ENCODE measurements at places on chromosomes 7 and 10.

DNA sequence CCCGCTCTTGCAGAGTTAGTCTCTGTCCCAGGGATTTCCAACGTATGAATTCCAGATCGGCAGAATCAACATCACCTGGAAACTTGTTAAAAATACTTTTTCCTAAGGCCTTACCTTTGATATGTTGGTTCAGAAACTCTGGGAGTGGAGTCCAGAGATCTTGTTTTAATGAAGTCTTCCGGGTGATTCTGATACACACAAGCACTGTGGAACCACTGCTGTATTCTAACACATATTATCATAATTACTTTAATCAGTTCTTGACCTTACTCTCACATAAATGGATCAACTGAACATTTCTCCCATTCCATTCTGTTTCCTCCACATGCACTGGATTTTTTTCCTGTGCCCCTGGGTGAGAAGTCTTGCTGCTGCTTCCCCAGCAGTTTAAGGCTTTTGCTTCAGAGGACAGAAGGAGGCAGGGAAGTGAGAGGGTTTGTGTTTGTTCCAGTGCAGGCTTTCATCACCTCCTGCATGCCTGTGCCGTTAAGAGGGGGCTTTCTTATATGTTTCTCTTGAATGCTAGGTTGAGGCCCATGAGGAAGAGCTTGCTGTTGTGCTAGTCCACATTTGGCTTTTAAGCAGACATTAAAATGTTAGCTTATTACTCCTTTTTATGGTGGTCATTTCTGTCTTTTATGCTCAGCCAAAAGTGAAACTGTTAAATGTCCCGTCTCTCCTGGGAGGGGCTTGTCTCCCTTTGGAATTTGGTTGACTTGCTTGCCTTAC lies 32.4 kb downstream of the CCSER2 start:
- H3K4me3 ChIP-seq, result no peak overlapping the region
- no peaks in the 10 kb centered on the region for H3K27me3 ChIP-seq
- DNase-seq, result no peak
- peak overlapping the region; percentile 11 for H3K27ac ChIP-seq
- H3K36me3 ChIP-seq, result peaks cover 11% of the 10 kb centered on the region

DNA sequence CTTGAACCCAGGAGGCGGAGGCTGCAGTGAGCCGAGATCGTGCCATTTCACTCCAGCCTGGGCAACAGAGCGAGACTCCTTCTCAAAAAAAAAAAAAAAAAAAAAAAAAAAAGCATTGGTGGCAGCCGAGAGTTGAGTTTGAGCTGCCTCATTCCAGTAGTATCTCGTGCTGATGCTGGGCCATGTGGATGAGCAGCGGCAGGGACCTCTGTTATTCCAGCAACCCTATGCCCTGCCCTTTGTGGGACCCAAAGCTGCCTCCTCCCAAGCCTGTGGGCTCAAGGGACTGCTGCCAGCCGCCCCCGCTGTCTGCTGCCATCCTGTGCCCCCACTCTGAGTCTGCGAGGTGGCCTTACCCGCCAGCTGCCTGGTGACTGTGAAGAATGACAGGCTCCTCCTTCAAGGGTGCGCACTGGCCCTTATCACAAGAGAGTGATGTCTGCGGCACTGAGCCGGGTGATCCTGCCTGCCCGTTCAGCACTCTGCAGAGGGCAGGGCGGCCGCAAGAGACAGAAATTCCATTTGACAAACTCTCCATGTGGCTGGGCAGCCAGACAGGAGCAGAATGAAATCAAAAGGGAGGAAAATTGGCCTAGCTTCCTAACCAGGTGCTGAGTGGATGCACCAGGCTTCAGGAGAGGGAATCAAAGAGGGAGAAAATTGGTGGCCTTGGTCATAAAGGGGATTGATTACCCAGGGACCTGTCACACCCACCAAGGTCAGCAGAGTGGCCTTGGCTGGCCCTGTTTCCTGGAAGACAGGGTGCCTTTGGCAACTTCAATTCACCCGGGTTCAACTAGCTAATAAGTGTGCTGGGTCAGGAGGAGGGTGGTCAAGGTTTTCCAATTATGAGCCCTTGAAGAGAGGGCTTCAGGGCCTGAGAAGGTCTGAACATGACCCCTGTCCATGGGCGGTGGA lies 65.3 kb upstream of the ZMIZ1 start:
- no peak for DNase-seq
- no peaks in the 10 kb centered on the region for H3K36me3 ChIP-seq
- H3K4me1 ChIP-seq, result peaks cover 5% of the 10 kb centered on the region
- H3K4me3 ChIP-seq, result no peak overlapping the region
- peaks cover 36% of the 10 kb centered on the region for H3K27me3 ChIP-seq

- no peak overlapping the region for H3K4me3 ChIP-seq
- H3K36me3 ChIP-seq, result peaks cover 15% of the 10 kb centered on the region
- no peaks in the 10 kb centered on the region for H3K27me3 ChIP-seq
- H3K27ac ChIP-seq, result no peak overlapping the region
- peaks cover 12% of the 10 kb centered on the region for H3K4me1 ChIP-seq
- no peak for DNase-seq
These were observed 19.0 kb downstream of the DPCD start for GRCh38 chr10:101607124-101607523.

- H3K4me1 ChIP-seq, result peaks cover 21% of the 10 kb centered on the region
- no peak for DNase-seq
- H3K27ac ChIP-seq, result no peak overlapping the region
- H3K4me3 ChIP-seq, result no peak overlapping the region
These were observed 89.4 kb downstream of the TBXAS1 start for GRCh38 chr7:139918480-139918879.

GRCh38 chr10:45453639-45454255 lies 79.7 kb downstream of the ALOX5 start:
- H3K36me3 ChIP-seq, result peaks cover 32% of the 10 kb centered on the region
- no peak overlapping the region for H3K4me3 ChIP-seq
- H3K27ac ChIP-seq, result peak overlapping the region; percentile 89
- H3K4me1 ChIP-seq, result peaks cover 24% of the 10 kb centered on the region

DNA sequence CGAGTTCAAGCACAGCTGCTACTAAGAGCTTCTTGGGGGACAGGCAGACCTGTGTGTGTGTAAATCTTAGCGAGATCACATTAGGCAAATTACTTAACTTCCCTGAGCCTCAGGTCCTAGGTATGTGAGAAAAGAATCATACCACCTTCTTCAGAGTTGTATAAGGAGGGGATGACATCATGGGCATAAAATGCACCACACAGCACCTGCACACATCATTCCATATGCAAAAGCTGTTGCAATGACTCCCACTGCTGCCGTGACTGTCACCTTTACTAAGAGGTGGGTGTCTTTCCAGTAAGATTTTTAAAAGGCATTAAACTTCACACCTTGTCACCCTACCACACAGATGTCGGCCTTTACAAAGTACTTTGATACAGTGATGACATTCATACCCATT lies 146.0 kb downstream of the FANK1 start:
- no peaks in the 10 kb centered on the region for H3K27me3 ChIP-seq
- H3K4me3 ChIP-seq, result no peak overlapping the region
- H3K36me3 ChIP-seq, result no peaks in the 10 kb centered on the region
- peaks cover 4% of the 10 kb centered on the region for H3K4me1 ChIP-seq
- no peak for DNase-seq

DNA sequence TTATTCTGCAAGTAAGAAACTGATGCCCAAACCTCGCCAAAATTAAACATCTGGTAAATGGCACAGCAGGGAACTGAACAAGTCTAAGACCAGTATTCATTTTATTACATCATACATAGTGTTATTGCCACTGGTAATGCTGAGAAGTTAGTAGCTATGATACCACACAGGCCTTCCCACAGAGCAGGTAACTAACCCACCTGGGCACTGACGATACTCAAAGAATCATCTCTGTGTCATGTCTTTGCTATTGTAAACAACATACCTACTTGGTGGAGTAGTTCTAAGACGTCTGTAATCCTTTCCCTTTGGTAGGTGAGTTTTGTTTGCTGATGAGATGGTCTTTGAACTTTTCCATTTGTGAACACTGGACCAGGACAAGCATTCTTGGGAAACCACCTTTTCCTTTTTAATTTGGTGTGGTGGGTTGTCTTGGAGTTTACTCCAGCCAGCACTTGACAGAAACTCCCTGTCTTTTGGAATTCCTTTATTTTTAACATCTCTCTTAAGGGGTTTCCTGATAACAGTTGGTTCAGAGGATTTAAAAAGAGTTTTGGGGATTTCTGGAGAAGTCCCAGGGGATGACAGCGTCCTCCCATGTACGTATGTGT lies 40.9 kb downstream of the PDSS1 start:
- peaks cover 26% of the 10 kb centered on the region for H3K4me1 ChIP-seq
- no peak overlapping the region for H3K4me3 ChIP-seq
- no peaks in the 10 kb centered on the region for H3K27me3 ChIP-seq
- H3K36me3 ChIP-seq, result peaks cover 48% of the 10 kb centered on the region
- no peak for DNase-seq
- H3K27ac ChIP-seq, result no peak overlapping the region

GRCh38 chr7:80410081-80410480 lies 101.8 kb downstream of the GNAT3 start:
- no peak overlapping the region for H3K27ac ChIP-seq
- DNase-seq, result no peak
- no peak overlapping the region for H3K4me3 ChIP-seq
- no peaks in the 10 kb centered on the region for H3K36me3 ChIP-seq
- H3K4me1 ChIP-seq, result no peaks in the 10 kb centered on the region

DNA sequence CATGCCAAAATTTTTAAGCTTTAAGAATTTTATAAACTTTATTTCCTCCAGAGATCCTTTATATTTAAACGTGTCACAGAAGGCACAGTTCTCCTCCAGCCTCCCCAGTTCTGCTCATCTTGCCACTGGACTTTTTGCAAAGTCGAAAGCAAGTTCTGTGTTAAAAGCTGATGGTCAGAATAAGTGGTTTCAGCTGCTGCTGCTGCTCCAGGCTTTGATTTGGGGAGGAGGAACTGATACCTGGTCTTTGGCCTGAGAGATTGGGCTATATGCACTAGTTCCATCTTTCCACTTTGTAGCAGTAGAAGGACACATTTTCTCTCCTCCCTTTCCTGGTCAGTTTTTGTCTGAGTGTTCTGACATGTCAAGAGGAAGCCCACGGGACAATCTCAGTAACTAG lies 435.9 kb upstream of the PHF14 start:
- no peaks in the 10 kb centered on the region for H3K36me3 ChIP-seq
- no peak for DNase-seq
- H3K27me3 ChIP-seq, result no peaks in the 10 kb centered on the region
- H3K4me3 ChIP-seq, result no peak overlapping the region
- no peaks in the 10 kb centered on the region for H3K4me1 ChIP-seq
- H3K27ac ChIP-seq, result no peak overlapping the region

DNA sequence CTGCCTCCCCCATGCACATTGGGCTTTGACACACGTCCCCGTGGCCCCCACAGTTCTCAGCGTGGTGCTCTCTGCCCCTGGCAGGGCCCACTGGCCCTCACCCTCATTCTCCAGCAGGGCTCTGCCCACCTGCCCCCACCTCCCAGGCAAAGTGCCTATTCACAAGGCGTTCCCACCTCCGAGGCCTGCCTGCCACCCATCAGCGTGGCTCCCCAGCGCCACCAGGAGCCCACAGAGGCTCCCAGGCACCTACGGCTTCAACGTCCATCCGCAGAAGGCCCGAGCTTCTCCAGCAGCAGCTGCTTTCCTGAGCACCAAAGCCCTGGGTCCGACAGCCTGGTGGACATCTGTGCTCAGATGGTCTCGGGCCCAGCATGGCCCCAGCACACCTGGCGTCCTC lies 211.8 kb upstream of the PPP2R2D start:
- no peaks in the 10 kb centered on the region for H3K36me3 ChIP-seq
- no peaks in the 10 kb centered on the region for H3K27me3 ChIP-seq
- H3K4me3 ChIP-seq, result no peak overlapping the region
- no peaks in the 10 kb centered on the region for H3K4me1 ChIP-seq
- no peak overlapping the region for H3K27ac ChIP-seq
- DNase-seq, result no peak

- no peaks in the 10 kb centered on the region for H3K27me3 ChIP-seq
- no peak for DNase-seq
These were observed 67.8 kb upstream of the NXPH1 start for GRCh38 chr7:8365499-8366110.

DNA sequence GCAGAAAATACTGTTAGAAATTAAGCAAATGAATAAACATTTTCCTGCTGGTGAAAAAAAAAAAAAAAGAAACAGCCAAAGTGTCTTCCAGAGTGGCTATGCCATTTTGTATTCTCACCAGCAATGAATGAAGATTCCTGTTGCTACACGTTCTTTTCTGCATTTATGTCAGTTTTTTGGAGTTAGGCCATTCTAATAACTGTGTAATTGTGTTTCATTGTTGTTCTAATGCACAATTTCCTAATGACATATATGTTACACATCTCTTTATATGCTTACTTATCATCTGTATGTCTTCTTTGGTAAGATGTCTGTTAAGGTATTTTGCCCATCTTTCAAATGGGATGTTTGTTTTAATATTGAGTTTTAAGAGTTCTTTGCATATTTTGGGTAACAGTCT lies 213.7 kb downstream of the ITGB1 start:
- no peak overlapping the region for H3K4me3 ChIP-seq
- DNase-seq, result no peak
- H3K27me3 ChIP-seq, result no peaks in the 10 kb centered on the region
- no peak overlapping the region for H3K27ac ChIP-seq
- peaks cover 7% of the 10 kb centered on the region for H3K36me3 ChIP-seq
- H3K4me1 ChIP-seq, result no peaks in the 10 kb centered on the region

DNA sequence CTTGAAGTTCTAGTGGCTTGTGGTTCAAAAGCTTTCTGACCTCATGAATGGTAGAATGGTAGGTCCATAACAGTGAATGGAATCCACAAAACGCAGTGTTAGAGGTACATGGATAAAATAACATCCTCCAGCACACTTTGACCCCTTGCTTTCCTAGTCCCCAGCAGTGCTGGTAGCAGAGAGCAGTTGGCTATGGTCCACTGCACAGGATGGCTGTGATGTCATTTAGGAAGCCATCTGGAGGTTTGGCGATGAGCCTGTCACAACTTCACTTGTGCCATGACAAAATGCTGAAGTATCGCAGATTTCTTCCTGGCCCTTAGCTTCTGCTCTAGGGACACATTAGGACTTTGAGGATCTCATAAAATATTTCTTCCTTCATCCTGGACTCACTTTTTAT lies 300.0 kb upstream of the FZD8 start:
- H3K36me3 ChIP-seq, result no peaks in the 10 kb centered on the region
- H3K27ac ChIP-seq, result no peak overlapping the region
- no peaks in the 10 kb centered on the region for H3K27me3 ChIP-seq
- DNase-seq, result no peak
- H3K4me3 ChIP-seq, result no peak overlapping the region

GRCh38 chr10:17616403-17617030 lies 657 bp downstream of the HACD1 start:
- no peaks in the 10 kb centered on the region for H3K36me3 ChIP-seq
- peaks cover 9% of the 10 kb centered on the region for H3K4me1 ChIP-seq
- DNase-seq, result peak; percentile 55
- H3K4me3 ChIP-seq, result peak overlapping the region; percentile 37
- H3K27ac ChIP-seq, result no peak overlapping the region
- peaks cover 41% of the 10 kb centered on the region for H3K27me3 ChIP-seq

GRCh38 chr10:86968271-86968993 lies at the start of gene ADIRF:
Gene ADIRF (plus strand): TSS chr10:86968482. CDS start chr10:86968545, 63 bp downstream.
- peaks cover 43% of the 10 kb centered on the region for H3K4me1 ChIP-seq
- no peak for DNase-seq
- peaks cover 69% of the 10 kb centered on the region for H3K27me3 ChIP-seq
- peak within 1 kb of the TSS; percentile 58 for H3K27ac ChIP-seq
- H3K36me3 ChIP-seq, result no peaks in the 10 kb centered on the region
- H3K4me3 ChIP-seq, result no peak within 1 kb of the TSS
